SK-MEL-5 (cell line): ENCODE measurements at places on chromosomes 6 and 20.

DNA sequence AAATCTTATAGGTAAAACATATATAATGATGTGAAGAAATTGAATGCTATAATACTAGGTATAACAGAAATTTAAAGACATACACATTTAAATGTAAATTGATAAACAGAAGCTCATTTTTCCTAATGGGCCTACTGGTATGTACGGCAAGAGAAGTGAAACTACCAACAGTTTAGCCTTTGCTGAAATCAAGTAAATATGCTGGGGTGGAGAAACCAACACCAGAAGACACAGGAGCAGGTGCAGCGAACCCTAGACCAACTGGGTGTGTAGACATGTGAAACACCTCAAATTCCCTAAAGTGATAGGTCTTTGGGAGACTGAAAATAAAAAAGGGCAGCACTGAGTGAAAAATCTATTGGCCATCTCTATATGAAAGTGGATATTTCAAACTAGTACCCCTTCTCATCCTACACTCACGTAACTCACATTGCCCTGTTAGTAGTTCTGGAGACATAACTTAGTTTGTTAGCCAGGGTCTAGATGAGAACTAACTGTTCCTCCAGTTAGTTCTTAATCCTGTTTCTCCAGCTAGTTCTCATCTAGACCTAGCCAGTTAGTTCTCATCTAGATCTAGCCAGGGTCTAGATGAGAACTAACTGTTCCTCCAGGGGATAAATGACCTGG lies 53.1 kb downstream of the SLC35D3 start:
- no peak for DNase-seq

DNA sequence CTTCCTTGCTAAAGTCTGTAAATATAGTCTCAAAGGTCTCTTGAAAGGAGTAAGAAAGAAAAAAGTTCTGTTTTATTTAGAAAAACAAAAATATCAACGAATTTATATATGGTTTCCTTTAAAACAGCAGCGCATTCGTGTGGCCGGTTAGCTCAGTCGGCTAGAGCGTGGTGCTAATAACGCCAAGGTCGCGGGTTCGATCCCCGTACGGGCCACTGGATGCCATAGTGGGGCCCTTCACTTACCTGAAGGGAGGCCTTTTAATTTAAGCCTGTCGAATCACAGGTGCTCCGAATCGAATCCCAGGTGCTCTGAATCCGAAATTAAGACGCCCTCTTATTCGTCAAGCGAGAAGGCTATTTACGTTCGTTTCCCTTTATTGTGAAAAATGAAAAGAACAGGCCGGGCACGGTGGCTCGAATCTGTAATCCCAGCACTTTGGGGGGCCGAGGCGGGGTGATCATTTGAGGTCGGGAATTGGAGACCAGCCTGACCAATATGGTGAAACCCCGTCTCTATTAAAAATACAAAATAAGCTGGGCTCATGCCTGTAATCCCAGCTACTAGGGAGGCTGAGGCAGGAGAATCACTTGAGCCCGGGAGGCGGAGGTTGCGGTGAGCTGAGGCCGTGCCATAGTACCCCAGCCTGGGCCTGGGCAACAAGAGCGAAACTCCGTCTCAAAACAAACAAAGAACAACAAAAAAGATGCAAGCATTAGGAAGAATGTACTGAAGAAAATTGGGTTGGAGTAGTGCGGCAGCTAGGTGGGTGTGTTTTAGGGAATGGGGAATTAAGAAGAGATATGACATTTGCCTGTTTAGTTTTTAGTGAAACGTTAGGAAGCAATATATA lies 195.8 kb upstream of the ZNF184 start:
- DNase-seq = peak; percentile 91

- peak; percentile 62 for DNase-seq
These were observed 32.7 kb downstream of the CD109 start for GRCh38 chr6:73728548-73729205.

DNA sequence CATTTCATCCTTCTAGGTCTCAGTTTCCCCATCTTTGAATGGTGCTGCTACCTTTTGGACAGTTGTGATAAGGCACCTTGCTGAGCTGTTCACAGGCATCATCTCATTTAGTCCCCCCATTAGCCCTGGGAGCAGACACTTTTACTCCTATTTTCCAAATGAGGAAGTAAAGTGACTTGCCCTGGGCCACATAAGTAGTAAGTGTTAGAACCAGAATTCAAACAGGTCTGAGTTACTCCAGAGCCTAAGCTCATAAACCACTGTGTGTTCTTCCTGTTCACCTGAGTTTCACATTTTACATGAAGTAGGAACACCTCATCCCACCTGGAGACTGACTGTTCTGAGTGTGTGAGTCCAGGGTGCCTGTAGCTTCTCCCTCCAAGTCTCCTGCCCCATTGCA lies 43.5 kb upstream of the EPB41L1 start:
- no peak for DNase-seq

GRCh38 chr6:123802351-123802696 lies 1.3 kb upstream of the NKAIN2 start:
- no peak for DNase-seq

GRCh38 chr6:30543821-30544220 lies 12.5 kb downstream of the GNL1 start:
- no peak for DNase-seq

- no peak for DNase-seq
These were observed 454.5 kb upstream of the ID4 start for GRCh38 chr6:19382676-19383075.

- DNase-seq = no peak
These were observed 131.6 kb upstream of the RREB1 start for GRCh38 chr6:6976193-6976592.

DNA sequence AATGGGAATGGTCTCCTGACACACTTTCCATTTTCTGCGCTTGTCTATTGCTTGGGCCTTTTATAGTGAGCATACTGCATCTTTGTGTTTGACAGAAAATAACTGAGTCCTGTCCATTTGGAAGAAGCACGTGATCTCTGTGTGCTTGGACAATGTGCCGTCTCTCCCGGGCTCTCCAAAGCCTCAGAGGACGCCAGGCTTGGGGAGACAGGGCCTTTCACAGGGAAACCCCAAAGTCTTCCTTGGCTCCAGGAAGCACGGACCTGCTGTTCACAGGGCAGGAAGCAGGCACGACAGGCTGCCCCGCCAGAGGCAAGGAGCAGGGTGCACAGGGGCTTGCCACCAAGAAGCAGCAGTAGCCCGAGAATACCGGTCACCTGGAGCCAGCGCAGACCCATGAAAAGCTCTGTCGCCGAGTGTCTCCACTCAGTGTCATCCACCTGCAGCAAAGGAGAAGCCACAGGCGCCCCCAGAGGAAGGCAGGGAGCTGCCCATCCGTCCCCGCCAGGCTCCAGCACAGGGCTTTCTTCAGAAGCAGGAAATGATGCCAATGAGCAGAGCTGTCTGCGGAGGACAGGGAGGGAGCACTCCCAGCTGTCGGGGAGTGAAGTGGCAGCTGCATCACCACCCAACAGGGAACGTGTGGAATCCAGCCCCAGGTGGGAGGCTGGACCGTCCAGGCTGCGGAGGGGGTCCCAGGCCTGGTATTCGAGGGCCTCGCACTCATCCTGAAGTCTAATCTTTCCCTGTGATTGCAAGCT lies 135.1 kb downstream of the AGPAT4 start:
- no peak for DNase-seq

DNA sequence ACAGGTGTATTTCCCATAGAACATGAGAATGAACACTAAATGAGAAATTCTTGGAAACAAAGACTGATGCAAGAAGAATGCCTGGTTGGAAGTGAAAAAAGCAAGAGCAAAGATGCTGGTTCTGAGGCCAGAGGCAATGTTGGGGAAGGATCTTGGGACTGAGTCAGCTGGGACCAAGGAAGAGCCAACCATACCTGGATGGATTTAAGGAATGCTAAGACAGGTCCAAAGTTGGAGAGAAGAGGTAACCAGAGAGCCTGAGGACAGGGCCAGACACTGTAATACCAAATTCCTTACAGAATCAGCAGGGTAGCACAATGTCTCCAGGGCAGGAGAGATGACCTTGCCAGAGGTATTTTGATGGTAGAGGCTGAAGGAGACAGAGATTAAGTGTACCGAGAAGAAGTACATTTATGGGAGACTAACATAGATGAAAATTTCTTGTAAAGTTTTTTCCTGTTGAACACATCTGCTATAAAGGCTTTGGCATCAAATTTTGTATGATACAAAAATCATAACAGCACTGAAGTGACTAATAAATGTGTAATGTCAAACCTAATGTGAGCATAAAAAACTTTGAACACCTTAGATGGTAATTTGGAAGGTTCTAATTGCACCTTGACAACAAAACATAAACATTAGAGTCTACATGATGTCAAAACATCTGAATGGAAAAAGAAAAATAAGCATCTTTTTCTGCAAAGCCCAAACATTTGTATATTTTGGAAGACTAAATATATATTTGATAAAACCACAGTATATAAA lies 221.7 kb upstream of the MARCKS start:
- DNase-seq = no peak

GRCh38 chr6:85580118-85580877 lies 13.4 kb downstream of the SNX14 start:
- no peak for DNase-seq

- DNase-seq = peak; percentile 48
These were observed 140.4 kb downstream of the IMPG1 start for GRCh38 chr6:75932067-75932466.

- no peak for DNase-seq
These were observed 35.3 kb downstream of the RALGAPA2 start for GRCh38 chr20:20677186-20677585.
